ENCODE measurements at places on chromosomes 12 and 14. TPM values are rescaled to one million over a fixed set of nuclear protein-coding genes. Genes with fewer than 3 reads are reported as not detected.

GRCh38 chr14:84750763-84751554 lies 779.0 kb upstream of the FLRT2 start:
- H3K27me3 ChIP-seq: no peaks in the 10 kb centered on the region
- no peak overlapping the region for H3K4me3 ChIP-seq
- no peak for DNase-seq
- no peak overlapping the region for H3K27ac ChIP-seq
- H3K36me3 ChIP-seq: no peaks in the 10 kb centered on the region
- no peaks in the 10 kb centered on the region for H3K4me1 ChIP-seq

GRCh38 chr12:64480148-64480547 lies 28.2 kb downstream of the TBK1 start:
- H3K36me3 ChIP-seq: peaks cover 90% of the 10 kb centered on the region
- no peak overlapping the region for H3K27ac ChIP-seq
- H3K4me3 ChIP-seq: no peak overlapping the region
- no peak for DNase-seq
- no peaks in the 10 kb centered on the region for H3K27me3 ChIP-seq

DNA sequence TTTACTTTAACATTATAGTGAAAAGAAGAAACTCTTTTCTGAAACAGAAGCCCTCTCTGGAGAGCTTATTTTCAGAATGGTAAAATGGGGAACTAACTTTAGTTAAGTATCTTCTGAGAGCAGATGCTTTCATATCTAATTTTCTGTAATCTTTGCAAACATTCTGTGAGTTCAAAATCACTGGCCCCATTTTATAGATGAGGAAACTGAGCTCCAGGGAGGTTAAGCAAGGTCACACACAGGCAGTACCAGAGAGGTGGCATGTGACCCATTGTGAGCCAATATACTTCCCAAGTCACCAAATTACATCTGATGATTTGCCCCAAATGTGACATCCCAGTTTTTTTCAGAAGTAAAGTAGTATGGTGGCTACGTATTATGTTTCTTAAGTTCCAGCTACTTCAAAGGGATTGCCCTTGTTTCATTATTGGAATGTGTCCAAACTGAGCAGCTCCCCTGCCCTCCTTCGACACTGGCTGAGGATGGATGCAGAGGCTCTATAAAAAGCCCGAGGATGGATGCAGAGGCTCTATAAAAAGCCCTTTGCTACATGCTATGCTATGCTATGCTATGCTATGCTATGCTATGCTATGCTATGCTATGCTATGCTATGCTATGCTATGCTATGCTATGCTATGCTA lies 36.2 kb upstream of the NUDT4 start:
- H3K27ac ChIP-seq: no peak overlapping the region
- no peak overlapping the region for H3K4me3 ChIP-seq
- no peaks in the 10 kb centered on the region for H3K27me3 ChIP-seq
- H3K36me3 ChIP-seq: no peaks in the 10 kb centered on the region

DNA sequence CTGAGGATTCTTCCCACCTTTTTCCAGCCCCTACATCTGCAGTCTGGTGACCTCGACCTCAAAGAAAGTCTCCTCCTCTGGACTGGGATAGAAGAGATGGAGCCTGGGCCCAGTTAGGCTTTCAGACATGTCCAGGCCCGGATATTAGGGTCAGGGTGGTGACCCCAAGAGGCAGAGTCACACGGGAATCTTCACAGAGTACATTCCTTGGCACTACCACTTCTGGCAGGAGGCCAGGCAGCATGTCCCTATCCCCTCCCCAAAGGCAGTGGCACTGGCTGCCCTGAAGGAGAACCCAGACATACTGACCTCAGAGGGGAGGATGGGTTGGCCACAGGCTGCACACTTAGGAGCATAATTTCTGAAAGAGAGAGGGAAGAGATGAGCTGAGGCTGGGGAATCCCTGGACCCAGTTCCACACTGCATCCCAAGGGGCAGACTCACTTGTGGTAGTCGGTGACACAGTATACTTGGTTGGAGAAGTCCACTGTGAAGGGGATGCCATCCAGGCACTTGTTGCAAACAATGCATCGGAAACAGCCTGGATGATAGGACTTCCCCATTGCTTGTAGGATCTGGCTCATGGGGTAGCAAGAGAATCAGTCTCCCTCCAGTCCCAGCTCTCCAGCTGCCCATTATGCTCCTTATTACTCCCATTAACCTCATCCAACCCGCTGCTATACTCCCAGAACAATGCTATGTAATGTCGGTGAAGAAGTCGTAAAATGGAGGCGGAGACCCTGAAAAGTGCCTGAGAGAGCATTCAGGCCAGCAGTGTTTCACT lies 7.6 kb downstream of the AJUBA start:
- no peak overlapping the region for H3K27ac ChIP-seq
- DNase-seq: peak; percentile 28
- H3K36me3 ChIP-seq: no peaks in the 10 kb centered on the region
- H3K4me1 ChIP-seq: peaks cover 6% of the 10 kb centered on the region
- H3K4me3 ChIP-seq: no peak overlapping the region
- peaks cover 1% of the 10 kb centered on the region for H3K27me3 ChIP-seq

- no peak overlapping the region for H3K27ac ChIP-seq
- H3K4me1 ChIP-seq: no peaks in the 10 kb centered on the region
- DNase-seq: no peak
- no peak overlapping the region for H3K4me3 ChIP-seq
- no peaks in the 10 kb centered on the region for H3K36me3 ChIP-seq
Measured at GRCh38 chr14:93126111-93126510, 10.4 kb upstream of the ITPK1 start.

- no peaks in the 10 kb centered on the region for H3K27me3 ChIP-seq
- no peak for DNase-seq
- no peaks in the 10 kb centered on the region for H3K36me3 ChIP-seq
- H3K4me1 ChIP-seq: peaks cover 4% of the 10 kb centered on the region
- no peak overlapping the region for H3K4me3 ChIP-seq
Measured at GRCh38 chr12:67758119-67758518, 109.6 kb downstream of the DYRK2 start.

Gene SAMD4A
- 22.1 TPM for polyA plus RNA-seq

Gene REP15
- 0.73 TPM for polyA plus RNA-seq

Gene SERPINA9
- polyA plus RNA-seq: not detected

DNA sequence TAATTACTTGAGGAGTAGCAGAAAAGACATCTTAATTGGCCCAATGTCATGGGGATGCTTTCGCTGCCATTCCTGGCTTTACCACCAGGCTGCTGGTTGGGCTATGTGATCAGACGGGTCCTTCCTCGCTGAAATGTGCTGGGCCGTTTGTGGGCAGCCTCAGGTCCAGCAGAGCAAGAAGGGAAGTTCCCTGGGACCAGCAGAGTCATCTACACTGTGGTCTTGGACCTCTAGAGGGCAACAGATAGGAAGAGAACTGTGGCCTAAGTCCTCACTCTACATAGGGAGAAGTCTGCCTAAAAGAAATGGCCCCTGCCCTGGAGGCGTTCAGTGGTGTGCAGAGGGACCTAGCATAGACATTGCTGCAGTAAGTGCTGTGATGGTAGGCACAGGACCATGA lies 10.9 kb downstream of the EVL start:
- no peaks in the 10 kb centered on the region for H3K27me3 ChIP-seq
- H3K27ac ChIP-seq: peak overlapping the region; percentile 23
- H3K4me1 ChIP-seq: no peaks in the 10 kb centered on the region
- DNase-seq: no peak

DNA sequence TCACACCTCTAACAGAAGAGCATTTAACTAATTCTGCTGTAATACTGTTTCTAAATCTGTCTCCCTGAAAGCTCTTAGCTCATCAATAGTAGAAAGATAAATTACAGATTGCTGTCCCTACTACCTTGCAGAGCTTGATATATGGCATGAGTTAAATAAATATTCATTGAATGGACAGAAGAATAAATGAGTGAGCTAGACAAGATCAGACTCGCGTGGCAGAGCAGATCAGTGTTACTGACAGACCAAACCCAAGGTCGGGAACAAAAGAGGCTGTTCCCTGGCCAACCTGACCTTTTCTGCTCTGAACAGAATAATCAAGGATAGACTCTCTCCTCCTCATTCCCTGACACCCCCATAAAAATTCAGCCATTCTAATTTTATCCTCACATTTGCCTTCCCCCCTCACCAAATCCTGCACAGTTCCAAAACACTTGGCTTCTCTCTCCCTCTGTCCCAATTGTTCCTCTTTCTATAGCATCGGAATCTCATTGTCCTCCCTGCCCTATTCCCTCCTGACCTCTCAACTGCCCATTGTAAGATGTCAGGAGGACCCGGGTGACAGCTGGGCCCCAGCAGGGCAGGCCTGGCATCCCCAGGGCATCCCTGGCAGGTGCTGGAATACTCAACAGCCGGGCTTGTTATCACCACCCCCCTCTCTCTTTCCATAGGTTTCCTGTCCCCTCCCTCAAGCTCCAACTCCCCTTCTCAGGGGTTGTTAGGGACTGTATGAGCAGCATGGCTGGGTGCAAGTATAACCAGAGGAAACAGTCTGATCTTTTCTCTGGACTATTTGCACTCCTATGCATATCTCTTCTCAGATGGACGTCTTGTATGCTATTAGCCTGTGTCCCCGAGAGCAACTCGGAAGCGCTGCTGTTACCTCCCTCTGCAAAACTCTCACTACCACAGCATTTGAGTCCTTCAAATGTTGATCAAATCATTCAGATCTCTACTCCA lies 19.9 kb downstream of the NEUROD4 start:
- H3K27me3 ChIP-seq: no peaks in the 10 kb centered on the region
- no peak overlapping the region for H3K27ac ChIP-seq
- no peak for DNase-seq
- no peaks in the 10 kb centered on the region for H3K36me3 ChIP-seq

Gene FOXA1
- polyA plus RNA-seq: not detected

DNA sequence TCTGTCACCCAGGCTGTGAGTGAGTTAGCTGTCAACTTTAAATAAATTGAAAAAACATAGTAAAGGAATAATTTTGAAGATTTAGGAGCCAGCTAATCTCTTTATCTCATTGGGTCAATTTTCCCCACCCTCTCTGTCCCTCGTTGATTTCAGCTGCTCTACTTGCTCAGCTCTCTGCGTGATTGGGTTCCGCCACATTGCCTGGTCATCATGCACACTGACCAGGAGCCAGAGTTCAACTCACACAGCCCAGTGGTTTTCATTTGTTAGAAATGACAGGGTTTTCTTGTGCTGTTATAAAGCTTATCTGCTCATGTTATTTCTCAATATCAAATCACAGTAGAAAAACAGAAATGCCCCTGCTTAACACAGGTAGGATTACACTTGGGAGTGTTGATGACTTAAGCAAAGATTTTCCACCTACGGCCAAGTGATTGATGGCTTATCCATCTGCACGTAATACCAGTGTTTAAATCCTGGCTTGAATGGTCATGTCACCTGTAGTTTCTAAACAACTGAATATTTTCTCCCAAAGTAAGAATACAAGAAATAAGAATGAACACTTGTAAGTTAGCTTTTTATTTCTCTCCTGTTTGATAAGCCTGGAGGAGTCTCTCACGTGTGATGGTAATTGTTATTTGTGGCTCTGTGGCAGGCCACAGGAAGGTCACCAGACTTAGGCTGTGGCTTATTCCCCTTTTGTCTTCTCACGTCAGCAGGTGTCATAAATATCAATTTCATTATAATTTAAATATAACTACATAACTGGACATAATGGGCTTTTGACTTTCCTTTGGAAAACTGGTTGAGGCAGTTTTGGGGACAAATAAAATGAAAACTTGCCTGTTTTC lies 367.2 kb upstream of the DDHD1 start:
- no peaks in the 10 kb centered on the region for H3K4me1 ChIP-seq
- no peaks in the 10 kb centered on the region for H3K36me3 ChIP-seq
- DNase-seq: no peak
- no peaks in the 10 kb centered on the region for H3K27me3 ChIP-seq

GRCh38 chr12:12482150-12482761 lies 80.4 kb downstream of the DUSP16 start:
- no peak for DNase-seq
- H3K4me1 ChIP-seq: no peaks in the 10 kb centered on the region
- no peaks in the 10 kb centered on the region for H3K27me3 ChIP-seq
- H3K27ac ChIP-seq: no peak overlapping the region
- no peaks in the 10 kb centered on the region for H3K36me3 ChIP-seq

Gene ATF7IP
- polyA plus RNA-seq: 3.9 TPM

Gene ACOT4
- polyA plus RNA-seq: 2.5 TPM

Gene RD3L
- not detected for polyA plus RNA-seq

Gene NGB
- polyA plus RNA-seq: not detected

DNA sequence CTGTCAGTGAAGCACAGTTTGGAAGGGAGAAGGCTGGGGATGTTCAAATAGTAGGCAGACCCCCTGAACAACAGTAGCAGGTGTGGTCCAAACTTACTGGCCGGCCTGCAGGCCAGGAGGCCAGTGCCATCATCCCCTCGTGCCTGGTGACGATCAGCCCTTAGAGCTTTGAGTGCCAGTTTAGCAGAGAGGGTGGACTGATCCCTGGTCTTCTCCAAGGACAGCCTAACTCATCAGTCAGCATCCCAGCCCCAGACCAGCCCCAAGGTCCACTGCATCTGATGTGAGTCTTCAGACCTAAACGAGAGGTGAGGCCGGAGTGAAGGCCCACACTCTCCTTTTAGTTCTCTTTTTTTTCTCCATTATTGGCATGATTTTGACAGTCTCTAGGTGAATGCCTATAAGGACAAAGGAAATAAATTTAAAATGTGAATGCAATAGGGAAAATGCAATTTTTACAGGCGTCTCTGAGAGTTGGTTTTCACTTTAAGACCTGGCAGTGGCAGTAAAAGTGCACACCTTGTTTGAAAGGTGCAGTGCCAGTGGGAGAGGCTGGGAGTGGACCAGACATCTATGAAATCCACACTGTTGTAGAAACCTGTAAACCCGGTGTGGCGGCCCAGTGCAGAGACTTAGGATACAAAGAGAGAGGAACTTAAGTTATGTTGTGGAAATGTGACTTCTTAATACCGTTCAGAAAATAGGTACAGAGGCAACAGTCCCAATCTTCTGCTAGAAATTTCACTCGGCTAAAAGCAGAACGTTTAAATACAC lies 311.2 kb downstream of the CACNA1C start:
- H3K4me3 ChIP-seq: no peak overlapping the region
- DNase-seq: no peak
- no peaks in the 10 kb centered on the region for H3K36me3 ChIP-seq
- H3K4me1 ChIP-seq: no peaks in the 10 kb centered on the region
- H3K27ac ChIP-seq: no peak overlapping the region
- H3K27me3 ChIP-seq: peaks cover 3% of the 10 kb centered on the region

DNA sequence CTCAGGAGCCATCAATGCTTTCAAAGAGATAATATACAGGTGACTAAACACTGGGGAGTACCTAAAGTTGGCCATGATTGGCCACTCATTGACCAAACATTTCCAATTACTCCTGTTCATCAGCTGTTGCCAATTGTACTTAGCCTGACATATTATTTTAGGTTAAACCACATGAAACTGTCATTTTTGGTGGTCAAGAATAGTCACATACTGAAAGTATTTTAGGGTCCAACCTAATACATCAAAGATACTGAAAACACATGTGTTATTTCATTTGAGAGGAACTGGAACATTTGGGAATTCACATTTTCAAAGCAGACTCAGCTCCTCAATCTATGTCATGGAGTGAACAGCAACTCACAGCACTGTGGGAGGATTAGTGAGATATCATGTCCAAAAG lies 63.9 kb upstream of the KCNA5 start:
- H3K4me3 ChIP-seq: no peak overlapping the region
- H3K4me1 ChIP-seq: no peaks in the 10 kb centered on the region

- DNase-seq: no peak
- H3K27ac ChIP-seq: no peak overlapping the region
- no peak overlapping the region for H3K4me3 ChIP-seq
- no peaks in the 10 kb centered on the region for H3K36me3 ChIP-seq
Measured at GRCh38 chr12:130195369-130195768, 33.1 kb downstream of the FZD10 start.

Gene NFATC4
- 7.3 TPM for polyA plus RNA-seq
